A549 (cell line): ENCODE measurements at places on chromosomes 6 and 20.

- no peak for DNase-seq
These were observed 11.5 kb downstream of the SLC4A11 start for GRCh38 chr20:3227506-3227905.

DNA sequence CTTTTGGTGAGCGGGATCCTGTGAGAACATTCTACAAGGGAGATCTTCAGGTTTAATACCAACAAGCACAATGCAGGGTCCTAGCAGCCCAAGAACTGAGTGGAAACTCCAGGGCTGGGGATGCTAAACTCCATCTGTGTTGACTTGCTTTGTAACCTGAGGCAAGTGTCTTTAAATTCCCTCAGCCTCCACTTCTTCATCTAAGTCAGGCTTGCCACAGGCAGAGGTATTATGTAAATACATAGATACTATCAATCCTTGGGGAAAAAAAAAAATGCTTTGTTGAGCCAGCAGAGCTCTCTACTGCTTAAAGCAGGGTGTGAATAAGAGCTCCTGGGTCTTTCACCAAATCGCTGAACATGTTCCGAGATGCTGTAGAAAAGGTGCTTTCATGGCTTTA lies 114.2 kb upstream of the PHACTR1 start:
- no peak for DNase-seq

DNA sequence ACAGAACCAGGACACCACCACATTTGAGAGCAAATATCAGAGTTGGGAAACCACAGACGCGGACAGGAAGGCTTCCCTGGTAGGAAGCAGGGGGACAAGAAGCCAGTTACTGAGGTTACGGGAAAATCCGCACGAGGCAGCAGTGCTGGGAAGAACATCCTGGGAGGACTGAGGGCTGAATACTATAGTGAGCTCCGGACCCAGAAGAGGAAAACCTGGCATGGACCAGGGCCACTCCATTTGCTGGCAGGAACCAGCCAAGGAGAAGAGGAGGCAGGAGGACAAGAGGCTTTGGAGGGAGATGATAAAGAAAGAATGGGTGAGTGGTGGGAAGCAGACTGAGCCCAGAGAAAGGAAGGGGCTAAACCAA lies 6.1 kb upstream of the DSN1 start:
- no peak for DNase-seq

DNA sequence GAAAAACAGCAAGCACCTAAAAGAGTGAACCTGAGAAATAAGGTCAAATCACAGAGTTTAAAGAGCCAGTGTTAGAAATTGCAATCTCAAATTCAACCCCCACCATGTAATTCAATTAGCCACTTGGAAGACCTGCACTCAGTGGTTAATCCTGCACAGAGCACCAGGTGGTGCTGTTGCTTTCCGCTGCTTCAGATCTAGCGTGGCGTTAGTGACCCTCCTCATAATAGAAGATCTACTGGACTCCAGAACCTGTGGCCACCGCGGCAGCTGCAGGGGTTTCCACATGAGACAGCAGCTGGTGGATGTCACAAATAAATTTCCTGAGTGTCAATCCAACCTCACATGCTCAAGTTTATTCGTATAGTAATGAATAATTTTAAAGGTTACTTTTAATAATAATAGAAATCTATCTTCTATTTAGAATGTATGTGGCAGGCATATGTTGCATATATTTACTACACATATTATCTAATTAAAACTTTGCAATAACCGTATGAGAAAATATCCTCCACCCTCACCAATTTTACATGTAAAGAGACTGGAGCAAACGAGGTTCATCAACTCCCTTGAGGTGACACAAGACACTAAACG lies 84.4 kb downstream of the SYNE1 start:
- peak; percentile 65 for DNase-seq

DNA sequence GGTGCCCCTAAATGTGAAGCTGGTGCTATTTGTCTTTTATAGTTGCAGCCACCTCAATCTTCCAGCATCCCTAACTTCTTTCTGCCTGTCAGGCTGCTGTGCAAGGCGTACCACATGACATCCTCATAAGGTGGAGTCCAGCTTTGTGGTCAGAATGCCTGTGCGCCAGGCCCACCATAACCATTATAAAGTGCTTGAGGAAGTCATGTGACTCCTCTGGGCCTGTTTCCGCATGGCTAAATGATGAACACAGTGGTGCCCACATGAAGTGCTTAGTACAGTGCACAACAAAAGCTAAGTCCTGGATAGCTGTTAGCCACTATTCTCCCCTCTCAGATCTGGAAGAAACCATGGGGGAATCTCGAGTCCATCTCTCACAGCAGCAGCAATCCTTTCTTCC lies 75.6 kb downstream of the INSM1 start:
- DNase-seq: no peak

GRCh38 chr6:13125841-13126240 lies 202.5 kb downstream of the TBC1D7 start:
- DNase-seq: no peak

GRCh38 chr6:145895802-145896201 lies 68.4 kb downstream of the SHPRH start:
- no peak for DNase-seq

DNA sequence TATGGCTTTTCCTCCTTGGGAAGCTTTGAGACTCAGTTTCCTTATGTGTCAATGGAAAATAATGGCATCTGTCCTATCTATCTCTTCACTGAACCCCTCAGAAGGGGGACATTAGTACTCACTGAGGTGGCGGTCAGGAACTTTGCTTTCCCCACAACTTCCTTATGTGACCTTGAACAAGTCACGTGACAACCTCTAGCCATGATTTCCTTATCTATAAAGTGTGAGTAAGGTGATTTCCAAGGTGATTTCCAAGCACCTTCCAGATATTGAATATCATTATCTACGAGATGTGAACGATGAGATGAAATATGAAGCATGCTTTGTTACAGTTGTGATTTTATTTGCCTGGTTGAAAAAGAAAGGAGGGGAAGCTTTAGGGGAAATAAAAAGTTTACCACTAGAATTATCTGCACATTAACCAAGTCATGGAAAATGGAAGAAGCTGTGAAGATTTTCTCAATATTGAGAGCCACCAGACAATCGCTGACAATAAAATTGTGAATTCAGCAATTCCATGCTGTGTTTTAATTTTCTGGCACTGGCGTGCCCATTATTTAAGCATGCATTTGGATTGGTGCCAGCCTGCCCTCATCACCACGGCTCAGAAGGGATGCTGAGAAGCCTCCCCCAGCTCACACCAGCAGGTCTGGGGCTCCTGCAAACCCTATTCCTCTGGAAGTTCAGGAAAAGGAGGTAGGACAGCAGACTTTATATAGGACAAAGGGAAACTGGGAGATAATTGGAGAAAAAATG lies 255.3 kb downstream of the CD83 start:
- DNase-seq: no peak

DNA sequence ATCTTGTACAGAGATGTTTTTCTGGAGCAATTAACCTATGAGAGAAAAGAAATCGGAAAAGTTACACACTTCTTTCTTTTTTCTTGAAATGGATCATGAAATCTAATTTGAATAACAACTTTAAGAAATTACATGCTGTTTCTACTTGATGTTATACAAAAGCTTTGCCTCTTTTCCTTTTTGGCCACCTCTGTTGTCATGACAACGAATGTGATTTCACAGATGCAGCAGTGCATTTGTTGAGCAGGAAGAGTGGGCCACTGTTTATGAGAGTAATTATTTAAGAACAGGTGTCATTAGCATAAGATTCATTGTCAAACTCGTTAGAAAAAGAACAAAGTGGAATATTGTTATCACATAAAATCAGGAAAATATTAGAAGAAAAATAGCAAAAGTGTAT lies 148.3 kb upstream of the IMPG1 start:
- DNase-seq: no peak

GRCh38 chr6:166670894-166671293 lies 43.8 kb upstream of the RPS6KA2 start:
- DNase-seq: no peak

DNA sequence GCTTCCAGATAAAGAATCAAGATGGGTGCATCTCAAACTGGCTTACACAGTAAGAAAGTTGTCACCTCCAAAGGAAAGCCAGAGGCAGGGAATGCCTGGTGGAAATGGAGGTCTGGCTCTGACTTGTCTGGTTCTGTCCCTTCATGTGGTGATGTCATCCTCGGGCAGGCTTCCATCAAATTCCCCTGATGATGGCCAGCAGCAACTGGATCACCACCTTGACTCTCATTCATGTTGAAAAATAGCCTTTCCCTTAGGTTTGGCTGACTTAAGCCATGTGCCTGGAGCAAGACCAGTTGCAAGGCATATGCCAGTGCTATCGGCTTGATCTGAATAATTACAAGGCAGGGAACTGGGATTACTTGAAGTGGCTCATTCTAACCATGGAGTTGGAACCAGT lies 28.8 kb downstream of the IMPG1 start:
- DNase-seq: no peak

GRCh38 chr6:160750276-160750689 lies 48.2 kb downstream of the PLG start:
- DNase-seq: peak; percentile 13

- no peak for DNase-seq
These were observed 248.7 kb downstream of the C6orf118 start for GRCh38 chr6:165060720-165061119.

DNA sequence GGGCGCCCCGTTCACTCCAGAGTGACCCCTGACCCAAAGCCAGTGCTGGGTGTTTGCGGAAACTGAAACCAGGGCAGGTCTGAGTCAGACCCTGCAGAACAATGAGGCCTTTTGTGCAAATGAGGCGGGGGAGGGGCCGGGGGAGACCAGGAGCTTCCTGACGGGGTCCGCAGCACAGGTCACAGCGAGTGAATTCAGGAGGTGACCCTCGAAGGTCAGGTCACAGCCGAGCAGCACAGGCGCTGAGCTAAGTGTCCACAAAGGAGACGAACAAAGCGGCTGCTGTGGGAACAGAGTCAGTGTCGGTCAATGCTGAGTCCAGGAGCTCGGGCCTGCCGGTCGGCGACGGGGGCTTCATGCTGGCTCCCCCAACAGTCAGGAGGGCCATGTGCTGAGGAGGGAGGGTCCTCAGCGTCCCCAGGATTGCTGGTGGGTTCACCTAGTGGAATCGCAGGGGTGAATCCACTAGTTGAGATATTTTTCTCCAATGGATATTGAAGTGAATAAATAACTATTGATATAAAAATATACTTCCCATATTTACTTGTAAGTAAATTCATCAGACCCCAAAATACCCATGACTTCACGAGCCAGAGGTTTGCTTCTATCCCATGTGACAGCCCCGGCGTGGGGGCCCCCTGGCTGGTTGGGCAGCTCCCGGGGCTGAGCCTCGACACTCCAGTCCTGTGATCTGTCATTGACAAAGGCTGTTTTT lies 188.4 kb upstream of the SULF2 start:
- DNase-seq: no peak

DNA sequence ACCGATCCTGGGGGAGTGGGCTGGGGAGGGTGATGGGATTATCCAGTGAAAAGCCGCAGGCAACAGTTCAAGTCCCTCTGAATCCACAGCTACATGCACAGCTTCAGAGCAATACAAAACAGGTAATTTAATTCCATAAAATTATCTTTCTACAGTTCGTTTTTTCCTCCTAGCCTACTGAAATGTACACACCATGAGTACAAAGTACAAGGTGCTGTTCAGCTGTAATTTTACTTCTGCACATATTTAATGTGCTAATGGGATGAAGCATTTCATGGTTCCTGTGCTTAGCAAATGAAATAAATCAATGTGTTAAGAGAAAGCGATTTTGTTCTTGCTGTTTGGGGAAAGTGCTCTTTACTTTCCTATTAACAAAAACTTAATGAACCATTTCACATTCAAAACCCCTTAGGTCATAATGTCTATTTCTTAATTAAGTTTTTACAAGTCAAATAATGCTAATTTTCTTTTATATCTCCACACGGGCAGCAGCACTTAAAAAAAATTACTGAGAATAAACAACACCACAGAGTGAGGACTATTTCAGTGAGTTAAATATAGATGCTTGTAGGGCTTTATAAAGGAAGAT lies 71.8 kb downstream of the INSM1 start:
- DNase-seq: no peak

GRCh38 chr6:90350689-90351554 lies 54.3 kb upstream of the BACH2 start:
- no peak for DNase-seq

- DNase-seq: no peak
These were observed 383.7 kb downstream of the CENPW start for GRCh38 chr6:126723541-126724170.

DNA sequence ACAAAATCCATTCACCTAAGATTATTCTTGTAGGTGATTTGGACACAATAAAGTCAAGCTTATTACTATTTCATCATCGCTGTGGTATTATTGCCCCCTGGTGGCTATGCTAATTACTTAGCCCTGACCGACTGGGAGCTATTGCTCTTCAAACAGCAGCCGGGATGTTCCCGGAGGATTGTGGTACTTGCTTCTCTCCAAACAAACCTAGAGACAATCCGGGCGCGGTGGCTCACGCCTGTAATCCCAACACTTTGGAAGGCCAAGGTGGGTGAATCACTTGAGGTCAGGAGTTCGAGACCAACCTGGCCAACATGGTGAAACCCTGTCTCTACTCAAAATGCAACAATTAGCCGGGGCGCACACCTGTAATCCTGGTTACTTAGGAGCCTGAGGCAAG lies 15.4 kb upstream of the STMND1 start:
- DNase-seq: peak; percentile 66

DNA sequence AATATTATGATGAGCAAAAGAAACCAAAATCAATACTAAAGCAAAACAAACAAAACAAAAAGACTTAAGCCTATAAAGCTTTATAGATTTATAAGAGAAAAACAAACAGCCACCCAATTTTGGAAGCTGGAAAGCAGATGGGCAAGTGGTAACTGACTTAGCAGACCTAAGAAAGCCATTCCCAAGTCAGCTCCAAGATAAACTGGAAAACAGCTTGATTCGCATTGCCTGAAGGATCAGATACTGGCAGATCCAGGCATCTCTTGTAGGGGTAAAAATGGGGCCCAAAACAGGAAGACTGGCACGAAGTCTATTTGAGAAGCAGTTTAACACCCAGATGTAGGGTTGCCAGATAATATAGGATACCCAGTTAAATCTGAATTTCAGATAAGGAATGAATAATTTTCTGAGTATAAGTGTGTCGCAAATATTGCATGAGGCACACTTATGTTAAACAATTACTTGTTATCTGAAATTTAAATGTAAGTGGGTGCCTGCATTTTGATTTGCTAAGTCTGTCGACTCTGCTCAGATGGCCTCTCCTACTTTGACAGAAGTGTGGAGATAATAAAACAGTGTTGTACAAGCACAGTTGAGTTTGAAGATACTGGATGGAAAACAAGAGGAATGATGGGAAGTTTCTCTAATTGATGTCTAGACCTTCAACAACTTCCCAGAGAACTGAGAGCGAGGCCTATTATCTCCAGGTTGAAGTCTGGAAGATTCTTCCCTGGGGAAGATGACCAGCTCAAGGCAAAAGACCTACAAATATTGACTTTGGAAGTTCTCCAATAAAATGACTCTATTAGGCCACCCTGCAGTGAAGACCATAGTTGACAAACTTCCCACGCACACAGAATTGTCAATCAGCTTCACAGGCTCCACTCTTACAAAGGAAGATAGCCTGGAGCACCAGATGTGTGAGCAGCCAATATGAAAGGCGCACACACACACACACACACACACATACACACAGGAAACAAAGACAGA lies 113.4 kb downstream of the FAM50B start:
- peak; percentile 49 for DNase-seq
